ENCODE measurements at places on chromosomes 16 and 17.
A peak's percentile ranks its signal among the peaks of the same experiment; 100 is the strongest.

- no peak for DNase-seq
Measured at GRCh38 chr17:30555942-30556341, 78.7 kb downstream of the GOSR1 start.

DNA sequence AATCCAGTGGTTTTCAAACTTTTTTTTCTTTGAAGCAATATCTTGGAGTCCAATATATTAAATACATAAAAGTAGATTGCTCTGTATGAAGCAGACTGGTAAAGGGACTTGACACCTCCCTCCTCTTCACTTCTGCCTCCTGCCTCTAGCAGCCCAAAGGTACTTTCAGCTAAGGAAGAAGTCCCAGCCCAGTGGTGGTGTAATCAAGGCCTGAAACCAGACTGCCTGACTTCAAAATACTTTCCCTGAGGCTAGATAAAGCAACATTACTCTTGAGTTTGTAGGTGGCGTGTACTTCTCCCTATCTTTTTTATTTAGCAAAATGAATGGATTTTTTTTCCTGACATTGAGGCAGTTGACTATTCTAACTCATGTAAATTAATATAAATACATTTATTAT lies 122.4 kb upstream of the TMEM97 start:
- no peak for DNase-seq

- no peak for DNase-seq
Measured at GRCh38 chr17:29650396-29650795, 27.7 kb upstream of the CORO6 start.

GRCh38 chr16:31008149-31008548 lies 2.3 kb downstream of the STX1B start:
- DNase-seq, result no peak

DNA sequence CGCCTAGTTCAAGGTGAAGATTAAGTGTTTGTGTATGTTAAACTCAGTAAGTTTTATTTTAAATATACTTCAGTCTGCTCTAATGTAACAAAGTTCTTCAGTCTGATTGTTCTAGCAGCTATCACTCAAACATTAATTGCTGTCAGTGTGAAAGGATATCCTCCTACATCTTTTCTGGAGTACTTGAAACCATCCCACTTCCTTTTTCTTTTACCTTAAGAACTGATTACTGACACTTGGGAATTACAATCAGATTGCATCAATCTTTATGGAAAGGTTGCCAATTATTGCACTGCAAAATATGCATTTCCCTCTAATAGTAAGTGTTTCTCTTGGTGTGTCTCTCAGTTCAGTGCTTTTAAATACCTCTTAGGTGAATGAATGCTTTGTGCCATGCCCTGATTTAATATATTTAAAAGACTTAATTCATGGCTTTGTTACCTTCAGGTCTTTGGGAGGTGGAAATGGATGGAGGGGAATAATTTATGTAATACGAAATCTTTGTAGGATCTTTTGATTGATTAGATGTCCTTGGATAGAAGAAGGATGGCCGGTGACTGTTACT lies 16.6 kb downstream of the MRTFB start:
- no peak for DNase-seq

GRCh38 chr16:83356266-83356665 lies 451.5 kb upstream of the HSBP1 start:
- peak; percentile 49 for DNase-seq

- no peak for DNase-seq
Measured at GRCh38 chr17:78637643-78638420, 60.6 kb upstream of the DNAH17 start.

- no peak for DNase-seq
Measured at GRCh38 chr16:57838161-57838560, 35.9 kb upstream of the KIFC3 start.

- DNase-seq, result no peak
Measured at GRCh38 chr16:56625140-56625942, at the start of gene MT1E. MT1E (plus strand) TSS chr16:56625781; CDS start chr16:56625852, 71 bp downstream.

DNA sequence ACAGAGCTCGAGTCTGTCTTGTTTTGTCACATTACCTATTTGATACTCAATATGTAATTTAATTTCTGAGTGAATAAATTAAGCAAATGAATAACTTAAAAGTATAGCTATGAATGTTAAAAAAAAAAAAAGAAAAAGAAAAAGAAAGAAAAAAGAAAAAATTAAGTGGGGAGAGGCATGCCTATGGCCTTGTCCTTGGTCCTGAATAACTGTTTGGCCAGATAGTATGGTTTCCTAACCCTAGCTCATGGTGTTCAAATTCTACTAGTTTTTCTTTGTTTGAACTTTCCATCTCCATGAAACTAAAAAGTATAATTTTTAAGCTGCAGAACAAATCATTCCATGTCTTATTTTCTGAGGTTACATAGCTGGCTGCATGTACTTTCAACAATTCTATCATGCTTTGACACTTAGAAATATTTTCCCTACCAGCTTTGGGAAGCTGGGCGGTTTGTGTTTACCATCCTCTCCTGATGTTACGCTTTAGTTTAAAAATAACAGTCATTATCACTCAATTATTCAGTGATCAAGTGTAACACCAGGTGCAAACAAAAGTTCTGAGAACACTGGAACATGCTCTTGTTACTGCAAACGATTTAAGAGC lies 31.8 kb downstream of the TOX3 start:
- no peak for DNase-seq

DNA sequence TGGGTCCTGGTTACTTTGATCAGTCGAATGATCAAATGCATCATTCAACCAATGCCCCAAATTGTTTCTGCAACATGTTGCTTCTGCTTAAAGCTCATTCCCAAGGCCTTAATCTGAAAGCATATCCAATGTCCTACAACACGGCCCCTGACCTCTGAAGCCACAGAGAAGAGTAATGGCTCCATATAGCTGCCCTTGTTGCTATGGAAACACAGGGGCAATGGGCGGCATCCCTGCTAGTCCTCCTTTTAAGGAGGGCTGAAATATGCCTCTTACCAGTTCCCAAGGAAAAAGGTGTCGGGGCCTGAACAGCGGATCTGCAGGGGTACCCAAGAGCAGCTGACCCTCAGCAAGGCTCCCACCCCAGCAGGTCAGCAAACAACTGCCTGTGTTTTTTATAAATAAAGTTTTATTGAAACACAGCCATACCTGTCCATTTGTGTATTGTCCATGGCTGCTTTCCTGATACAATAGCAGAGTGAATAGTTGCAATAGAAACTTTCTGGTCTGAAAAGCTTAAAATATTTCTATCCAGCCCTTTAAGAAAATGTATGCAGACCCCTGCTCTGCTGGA lies 210.4 kb downstream of the XYLT1 start:
- no peak for DNase-seq

GRCh38 chr17:48270899-48271298 lies 159.1 kb downstream of the SKAP1 start:
- no peak for DNase-seq

DNA sequence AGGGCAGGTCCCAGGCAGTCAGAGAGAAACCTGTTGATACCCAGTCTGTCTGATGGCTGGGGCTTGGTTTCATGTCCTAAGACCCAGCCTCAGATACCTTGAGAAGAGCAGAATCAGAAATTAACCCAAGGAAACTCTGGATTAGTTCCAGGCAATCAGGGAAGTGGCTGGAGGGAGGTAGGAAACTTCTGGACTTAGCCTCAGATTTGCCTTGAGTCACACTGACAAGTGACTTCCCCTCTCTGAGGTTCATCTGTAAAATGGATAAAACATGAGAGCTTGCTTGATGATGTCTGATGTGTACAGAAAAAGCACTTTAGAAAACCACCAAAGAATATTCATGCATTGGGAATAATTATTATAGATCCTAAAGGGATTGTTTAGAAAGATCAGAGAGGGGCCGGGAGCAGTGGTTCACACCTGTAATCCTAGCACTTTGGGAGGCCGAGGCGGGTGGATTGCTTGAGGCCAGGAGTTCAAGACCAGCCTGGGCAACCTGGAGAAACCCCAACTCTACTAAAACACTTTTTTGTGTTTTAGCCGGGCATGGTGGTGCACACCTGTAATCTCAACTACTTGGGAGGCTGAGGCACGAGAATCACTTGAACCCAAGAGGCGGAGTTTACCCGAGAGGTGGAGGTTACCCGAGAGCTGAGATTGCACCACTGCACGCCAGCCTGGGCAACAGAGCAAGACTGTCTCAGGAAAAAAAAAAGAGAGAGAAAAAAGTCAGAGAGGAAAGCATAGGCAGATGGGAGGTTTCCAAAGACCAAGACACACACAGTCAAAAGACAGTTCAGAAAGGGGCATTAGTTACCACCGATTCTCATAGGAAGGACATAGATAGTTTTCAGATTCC lies 3.8 kb downstream of the CIITA start:
- DNase-seq, result no peak

DNA sequence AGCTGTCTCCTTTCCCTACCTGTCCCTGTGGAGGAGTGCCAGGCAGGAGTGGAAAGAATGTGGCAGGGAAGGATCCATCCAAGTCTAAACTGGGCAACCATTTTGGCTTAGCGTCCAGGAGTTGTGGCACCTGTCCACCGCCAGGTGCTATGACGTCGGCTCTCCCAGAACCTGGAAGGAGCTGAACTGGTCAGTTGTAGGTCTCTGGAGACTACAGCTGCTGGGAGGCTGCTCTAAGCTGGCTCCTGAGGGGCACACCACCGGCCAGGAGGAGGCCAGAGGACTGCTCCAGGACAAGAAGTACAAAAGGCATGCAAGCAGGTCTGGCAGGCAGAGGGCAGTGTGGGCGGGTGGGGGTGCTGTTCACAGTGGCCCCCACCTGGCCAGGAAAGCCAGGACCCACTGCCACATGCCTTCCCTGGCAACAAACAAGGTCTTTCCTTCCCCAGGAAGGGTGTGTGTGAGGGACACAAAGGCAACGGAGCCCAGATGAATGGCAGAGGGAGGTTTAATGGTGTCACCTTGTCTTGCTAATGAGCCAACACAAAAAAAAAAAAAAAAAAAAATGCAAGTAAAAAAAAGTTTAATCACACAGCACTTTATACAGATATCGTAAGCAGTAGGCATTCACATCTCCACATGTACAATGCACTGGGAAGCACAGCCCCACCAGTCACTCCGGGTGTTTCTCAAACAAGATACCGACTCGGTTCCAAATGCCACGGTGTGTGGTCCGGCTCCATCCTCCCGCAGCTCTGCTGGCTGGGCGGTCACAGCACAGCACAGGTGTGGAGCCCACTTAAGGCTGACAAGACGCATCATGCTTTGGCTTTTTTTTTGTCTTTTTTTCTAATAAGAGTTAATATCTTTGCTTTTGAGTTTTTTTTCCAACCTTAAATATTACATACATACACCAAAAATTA lies 4.8 kb downstream of the SPHK1 start:
- no peak for DNase-seq

DNA sequence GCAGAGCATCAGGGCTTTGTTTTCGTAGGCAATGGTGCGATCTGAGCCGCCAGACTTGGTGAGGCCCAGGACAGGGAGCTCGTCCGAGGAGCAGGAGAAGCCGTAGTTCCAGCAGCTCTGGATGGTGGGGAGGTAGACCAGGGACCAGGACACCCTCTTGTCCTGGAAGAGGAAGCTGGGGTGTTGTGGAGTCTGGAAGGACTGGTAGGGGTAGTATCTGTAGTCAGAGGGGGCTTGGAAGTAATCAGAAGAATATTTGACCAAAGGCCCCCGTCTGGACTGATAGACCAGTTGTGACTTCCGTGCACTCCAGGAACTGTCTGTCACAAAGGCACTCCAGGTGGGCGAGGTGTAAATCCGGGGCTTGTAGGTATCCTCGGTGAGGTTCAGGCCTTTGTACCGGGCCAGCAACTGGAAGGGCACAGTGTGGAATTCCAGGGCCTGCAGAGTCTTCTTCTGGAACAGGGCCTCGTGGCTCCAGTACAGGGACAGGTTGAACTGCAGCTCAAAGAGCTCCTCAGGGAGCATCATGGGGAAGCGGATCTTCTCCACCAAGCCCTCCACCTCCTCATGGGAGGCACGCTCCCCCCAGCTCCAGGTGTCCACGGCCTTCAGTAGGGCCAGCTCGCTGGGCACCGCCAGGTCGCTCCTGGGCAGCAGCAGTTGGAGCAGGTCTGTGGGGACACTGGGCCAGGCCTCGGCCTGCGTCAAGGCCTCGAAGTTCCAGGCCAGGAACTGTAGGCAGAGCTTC lies 7.8 kb downstream of the LGALS3BP start:
- DNase-seq, result no peak

GRCh38 chr17:80349151-80349651 lies 65.8 kb upstream of the ENDOV start:
- DNase-seq, result no peak

GRCh38 chr17:9928601-9929333 lies 23.7 kb upstream of the RCVRN start:
- DNase-seq, result no peak

GRCh38 chr17:52079496-52079895 lies 79.0 kb downstream of the CA10 start:
- no peak for DNase-seq

- no peak for DNase-seq
Measured at GRCh38 chr16:24853169-24853824, 7.5 kb downstream of the SLC5A11 start.

- no peak for DNase-seq
Measured at GRCh38 chr17:80257716-80258213, 2.9 kb upstream of the RNF213 start.

GRCh38 chr17:38908676-38909181 lies 16.7 kb upstream of the LASP1NB start:
- DNase-seq, result no peak

DNA sequence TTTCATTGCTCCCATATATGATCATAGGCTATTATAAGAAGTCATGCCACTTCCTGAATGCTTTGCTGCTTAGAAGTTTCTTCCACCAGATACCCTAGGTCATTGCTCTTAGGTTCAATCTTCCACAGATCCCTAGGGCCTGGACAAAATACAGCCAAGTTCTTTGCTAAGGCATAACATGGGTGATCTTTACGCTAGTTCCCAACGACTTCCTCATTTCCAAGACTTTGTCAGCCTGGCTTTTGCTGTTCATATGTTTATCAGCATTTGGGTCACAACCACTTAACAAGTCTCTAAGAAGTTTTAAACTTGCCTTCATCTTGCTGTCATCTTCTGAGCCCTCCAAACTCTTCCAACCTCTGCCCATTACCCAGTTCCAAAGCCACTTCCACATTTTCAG lies 20.1 kb upstream of the DLX3 start:
- DNase-seq, result no peak

- no peak for DNase-seq
Measured at GRCh38 chr16:79869304-79870015, 268.9 kb upstream of the MAF start.

DNA sequence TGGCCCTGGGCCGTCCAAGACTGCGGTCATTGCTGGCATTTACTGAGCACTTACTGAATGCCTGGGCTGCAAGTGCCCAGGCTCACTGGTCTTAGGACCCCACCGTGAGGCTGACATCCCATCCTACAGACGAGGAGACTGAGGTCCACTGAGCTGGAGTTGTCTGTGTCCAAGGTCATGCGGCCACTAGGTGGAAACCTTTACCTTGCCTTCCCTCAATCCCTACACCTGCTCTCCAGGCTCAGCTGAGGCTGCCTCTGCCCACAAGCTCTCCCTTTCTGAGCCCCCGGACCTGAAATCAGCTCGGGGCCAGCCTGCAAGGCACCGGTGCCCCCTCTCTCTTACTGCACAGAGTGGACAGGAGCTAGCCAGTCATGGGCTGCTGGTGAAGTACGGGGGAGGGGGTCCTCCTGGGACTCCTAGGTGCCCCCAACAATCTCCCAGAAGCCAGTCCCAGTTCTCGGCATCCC lies 1.5 kb downstream of the CASKIN1 start:
- peak; percentile 84 for DNase-seq

Data from GM20000 (cell line).